ENCODE measurements at places on chromosomes 13 and 19.

DNA sequence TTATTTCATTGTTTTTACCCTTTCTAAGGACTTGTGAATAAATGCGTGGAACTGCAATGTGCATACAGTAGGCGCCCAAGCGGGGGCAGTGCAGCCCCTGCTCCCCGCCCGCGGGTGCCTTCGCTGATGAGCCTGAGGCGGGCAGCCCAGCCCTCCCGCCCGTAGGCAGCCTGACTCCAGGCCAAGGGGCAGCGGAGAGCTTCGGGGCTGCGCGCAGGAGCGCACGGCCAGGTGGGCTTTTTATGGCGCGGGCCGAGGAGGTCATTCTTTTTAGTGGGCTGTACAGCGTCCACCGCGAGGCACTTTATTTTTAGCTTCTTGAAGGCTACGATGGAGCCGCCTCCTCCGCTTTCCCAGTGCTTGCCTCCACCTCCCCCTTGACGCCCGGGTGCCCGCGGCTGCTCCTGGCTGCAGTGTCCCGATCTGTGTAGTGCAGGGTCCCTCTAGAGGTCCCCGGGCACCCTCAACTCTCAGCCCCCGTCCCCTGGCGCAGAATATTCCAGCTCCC is 60.5 kb downstream of the CCNE1 start:
- DNase-seq = no peak

- no peak for DNase-seq
These were observed 25.8 kb upstream of the IGLON5 start for GRCh38 chr19:51285682-51286081.

DNA sequence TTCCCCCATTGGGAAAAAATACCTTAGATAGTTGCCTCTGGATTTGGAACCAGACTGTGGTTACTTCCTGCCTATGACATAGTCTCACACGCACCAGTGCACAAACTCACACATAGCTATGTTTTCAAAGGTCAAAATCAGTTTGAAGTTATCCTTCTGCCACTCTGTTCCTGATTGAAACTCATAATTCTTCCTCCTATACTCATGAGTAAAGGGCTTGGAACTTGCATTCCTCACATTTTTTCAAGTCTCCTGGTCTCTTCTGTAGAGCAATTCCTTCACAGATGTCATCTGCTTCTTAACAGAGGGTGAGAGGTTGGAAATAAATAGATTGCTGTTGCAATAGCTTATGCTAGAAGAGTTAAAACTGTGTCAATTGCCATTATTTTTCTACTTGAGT is 18.6 kb upstream of the POSTN start:
- no peak for DNase-seq

- DNase-seq = no peak
These were observed 18.5 kb downstream of the LNX2 start for GRCh38 chr13:27601803-27602202.

DNA sequence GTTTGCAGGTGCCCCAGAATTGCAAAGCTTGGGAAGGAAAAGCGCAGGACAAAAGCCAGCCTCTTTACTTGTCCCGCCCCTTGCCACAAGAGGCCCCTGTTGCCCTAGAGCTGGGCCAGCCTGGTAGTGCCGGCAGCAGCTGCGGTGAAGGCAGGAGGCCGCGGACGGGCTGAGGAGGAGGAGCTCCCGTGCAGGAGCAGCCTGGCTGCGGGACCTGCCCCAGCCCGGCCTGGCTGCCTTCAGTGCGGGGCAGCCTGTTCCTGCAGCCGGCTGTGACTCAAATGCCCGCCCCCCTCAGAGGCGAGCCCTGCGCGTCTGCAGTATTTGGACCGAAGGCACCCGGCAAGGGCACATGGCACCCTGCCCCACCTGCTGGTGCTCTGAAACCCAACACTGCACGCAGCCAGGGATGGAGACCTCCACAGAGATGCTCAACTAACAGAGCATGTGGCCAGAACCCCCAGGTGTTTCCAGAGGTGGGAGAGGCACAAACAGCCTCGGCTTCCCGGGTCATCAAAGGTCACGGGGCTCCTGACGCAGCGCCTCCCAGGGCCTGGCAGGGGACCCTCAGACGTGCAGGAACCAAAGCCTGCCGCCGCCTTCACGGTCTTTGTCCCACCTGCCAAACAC is 29.7 kb downstream of the NAXD start:
- peak; percentile 28 for DNase-seq

GRCh38 chr13:22196777-22197176 is 525.9 kb downstream of the FGF9 start:
- DNase-seq = no peak

- no peak for DNase-seq
These were observed 380.9 kb upstream of the HTR2A start for GRCh38 chr13:47277774-47278173.

GRCh38 chr13:53560556-53560955 is 531.9 kb downstream of the OLFM4 start:
- no peak for DNase-seq

GRCh38 chr13:108407495-108407894 is 138.0 kb downstream of the TNFSF13B start:
- DNase-seq = no peak

- DNase-seq = no peak
These were observed 61.2 kb upstream of the FRY start for GRCh38 chr13:31970231-31970930.

DNA sequence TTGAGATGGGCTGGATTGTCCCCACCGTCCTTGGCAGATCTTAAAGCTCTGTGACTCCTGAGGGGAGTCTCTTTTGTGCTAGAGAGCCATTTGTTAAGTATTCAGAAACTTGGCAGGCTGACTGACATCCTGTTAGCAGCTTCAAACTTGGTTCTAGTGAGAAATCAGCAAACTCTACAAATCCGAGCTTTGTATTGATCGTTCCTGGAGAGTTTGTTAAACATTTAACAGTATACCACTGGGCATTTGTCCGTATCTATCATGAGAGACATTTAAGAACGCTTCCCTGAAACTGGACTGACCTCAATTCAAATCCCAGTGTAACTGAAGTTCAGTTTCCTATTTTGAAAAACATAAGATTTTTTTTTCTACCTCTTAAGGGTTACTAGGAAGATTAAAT is 3.1 kb downstream of the ATP12A start:
- DNase-seq = no peak

DNA sequence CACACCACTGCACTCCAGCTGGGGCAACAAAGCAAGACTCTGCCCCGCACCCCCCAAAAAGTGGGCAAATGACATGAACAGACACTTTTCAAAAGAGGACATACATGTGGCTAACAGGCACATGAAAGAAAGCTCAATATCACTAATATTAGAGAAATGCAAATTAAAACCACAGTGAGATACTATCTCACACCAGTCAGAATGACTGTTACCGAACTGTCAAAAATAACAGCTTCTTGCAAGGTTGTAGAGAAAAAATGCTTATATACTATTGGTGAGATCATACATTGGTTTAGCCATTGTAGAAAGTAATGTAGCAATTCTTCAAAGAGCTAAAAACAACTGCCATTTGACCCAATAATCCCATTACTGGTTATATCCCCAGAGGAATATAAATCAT is 99.5 kb upstream of the SPATA13 start:
- no peak for DNase-seq

DNA sequence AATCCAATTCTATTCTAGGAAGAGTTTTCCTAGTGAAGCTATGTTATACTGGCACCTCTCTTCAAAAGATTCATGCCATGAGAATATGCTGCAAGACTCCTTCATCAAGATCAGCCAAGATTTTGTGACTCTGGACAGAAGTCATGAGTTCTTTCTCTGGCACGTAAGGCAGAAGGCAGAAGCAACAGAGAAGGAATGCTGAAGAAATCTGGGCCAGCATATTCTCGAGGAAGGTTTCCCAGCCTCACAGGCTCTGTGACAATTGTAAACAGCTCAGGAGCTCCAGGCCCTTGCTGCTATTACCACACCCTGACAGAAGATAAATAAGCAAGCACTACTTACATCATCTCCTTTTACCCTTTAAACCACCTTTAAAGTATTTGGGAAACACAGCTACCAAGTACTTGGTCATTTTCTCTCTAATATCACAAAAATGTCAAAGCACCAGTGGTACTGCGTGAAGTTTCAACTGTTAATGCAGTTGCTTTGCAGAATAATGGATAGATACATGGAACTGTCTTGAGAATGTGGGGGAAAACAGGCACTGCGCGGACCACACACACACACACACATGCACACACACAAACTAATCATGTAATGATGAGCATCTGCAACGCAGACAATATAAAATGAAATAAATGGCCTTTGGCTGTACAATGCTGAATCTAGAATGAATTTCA is 55.4 kb downstream of the INTS6 start:
- DNase-seq = no peak

GRCh38 chr19:17942582-17943273 is 9.9 kb downstream of the CCDC124 start:
- DNase-seq = no peak

DNA sequence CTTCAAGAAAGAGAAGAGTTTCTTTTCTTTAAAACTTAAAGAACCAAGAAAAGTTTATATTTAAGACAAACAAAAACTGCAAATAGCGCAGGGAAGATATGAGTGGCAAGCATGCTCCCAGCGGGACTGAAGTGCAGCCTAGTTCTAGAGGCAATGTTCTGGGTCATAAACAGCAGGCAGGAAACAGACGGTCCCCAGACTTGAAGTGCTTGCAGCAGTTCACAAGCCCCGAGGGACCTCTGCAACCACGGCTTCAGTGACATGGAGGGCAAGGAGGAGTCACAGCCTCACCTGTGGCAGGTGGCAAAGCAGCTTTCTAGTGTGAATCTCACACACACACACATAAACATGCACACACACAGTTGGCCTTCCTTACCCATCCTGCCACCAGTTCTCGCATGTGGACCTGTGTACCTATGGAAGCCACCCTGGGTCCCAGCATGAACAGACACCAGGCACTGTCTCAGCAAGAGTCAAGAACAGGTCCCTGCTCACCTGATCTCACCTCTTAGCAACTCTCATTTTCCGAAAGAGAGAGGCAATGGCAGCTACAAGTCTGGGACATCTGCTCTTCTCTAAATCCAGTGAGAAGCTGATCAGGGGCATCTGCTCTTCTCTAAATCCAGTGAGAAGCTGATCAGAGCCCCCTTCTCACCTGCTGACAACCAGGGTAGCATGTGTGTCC is 162.0 kb downstream of the EFNB2 start:
- DNase-seq = no peak

DNA sequence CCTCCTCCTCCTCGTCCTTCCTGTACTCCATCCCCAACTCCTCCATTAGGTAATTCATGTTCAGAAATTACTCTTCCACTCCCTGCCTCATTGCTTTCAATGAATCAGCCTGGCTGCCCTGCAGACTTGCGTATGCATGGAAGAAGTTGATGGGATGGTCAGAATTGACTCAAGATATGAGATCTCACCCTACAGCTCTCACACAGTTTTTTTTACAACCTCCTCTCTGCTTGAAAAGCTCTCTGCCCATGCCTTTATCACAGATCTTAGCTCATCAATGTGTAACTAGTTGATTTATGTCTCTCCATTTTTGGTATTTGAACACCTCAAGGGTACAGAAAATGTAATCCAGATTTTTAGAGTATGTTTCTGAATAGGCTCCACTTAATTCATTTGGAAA is 506.9 kb downstream of the TBC1D4 start:
- no peak for DNase-seq

GRCh38 chr13:50713523-50714248 is 129.8 kb downstream of the DLEU7 start:
- DNase-seq = no peak

DNA sequence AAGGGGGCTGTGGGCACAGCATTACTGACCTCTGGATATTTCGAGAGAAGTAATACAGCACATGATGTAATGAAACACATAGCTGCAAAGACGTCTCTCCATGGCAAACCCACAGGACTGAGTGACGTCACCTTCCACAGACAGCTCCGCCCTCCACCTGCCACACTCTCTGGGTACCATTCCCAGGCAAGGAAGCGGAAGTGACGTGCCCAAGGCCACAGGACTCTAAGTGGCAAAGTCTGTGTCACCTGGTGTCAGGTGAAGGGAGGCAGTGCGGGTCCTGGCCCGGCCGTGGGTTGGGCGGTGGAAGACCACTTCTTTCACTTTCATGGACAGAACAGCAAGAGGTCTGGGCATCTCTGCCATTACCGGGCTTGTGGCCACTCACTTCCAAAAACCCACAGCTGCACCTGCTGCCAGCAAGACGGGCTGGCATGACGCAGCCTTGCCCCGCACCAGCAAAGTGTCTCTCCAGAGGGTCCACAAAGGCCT is 6.8 kb upstream of the ADPRHL1 start:
- DNase-seq = no peak

DNA sequence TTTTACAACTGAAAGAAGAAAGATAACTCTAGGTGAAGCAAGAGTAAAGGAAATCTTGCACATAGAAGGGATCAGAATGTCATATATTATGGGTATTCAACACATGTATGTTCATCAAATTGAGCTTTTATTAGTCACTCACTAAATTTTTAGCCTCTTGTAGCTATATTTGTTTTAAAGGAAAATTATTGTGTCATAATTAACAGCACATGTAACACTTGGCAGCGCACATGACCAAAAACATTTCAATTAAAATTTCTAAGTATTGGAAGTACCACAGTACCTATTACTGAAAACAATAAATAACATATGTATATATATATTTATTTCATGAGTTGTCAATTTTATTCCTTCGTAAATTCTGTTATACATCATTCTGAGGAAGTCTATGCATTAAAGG is 2800.4 kb downstream of the PCDH9 start:
- no peak for DNase-seq

GRCh38 chr13:105982219-105982930 is 553.1 kb downstream of the EFNB2 start:
- no peak for DNase-seq

- no peak for DNase-seq
These were observed 11.2 kb downstream of the ANO8 start for GRCh38 chr19:17323300-17323963.

DNA sequence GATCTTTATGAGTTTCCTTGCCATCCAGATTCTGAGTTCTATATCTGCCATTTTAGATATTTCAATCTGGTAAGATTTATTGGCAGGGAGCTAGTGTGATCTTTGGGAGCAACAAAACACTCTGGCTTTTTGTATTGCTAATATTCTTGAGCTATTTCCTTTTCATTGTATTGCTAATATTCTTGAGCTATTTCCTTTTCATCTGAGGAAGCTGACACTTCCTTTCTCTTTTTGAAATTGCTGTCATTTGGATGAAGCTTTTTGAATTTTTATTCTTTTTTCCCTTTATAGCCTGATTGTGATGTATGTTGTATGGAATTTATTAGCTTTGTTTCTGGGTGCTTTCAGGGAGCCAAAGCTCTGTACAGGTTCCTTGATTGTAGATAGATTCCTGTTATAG is 873.5 kb upstream of the ATXN8OS start:
- no peak for DNase-seq

DNA sequence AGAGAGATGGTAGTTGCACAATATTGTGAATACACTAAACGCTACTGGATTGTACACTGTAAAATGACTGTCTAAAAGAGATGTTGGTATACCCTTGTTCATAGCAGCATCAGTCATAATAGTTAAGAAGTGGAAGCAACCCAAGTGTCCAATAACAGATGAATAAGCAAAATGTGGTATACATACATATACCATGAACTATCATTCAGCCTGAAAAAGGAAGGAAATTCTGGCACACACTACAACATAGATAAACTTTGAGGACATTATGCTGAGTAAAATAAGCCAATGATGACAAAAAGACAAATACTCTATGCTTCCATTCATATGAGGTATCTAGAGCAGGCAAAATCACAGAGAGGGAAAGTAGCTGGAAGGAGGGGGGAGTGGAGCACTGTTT is 16.0 kb downstream of the DZIP1 start:
- no peak for DNase-seq

Measured in activated effector memory CD4-positive, alpha-beta T cell treated with Interleukin-2 at 50 U/mL for 16 hours (primary cell).